ENCODE measurements at places on chromosomes 3 and 15.

- no peak for DNase-seq
Observed at GRCh38 chr3:178568155-178568731, 32.0 kb downstream of the KCNMB2 start.

DNA sequence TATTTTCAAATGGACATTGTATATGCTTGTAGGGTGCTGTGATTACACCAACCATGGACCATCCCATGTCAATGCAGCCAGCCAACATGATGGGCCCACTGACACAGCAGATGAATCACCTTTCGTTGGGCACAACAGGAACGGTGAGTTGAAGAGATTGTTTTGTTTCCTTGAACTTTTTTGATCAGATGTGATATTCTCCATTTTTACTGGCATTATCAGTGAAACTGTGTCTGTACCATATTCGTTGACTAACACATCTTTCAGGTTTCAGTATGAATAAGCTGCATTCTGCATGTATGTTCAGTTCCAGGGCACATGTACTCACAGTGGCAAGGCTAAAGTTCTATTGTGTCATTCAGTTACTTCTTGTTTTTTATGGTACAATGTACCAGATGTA is 655.2 kb downstream of the RBMS3 start:
- DNase-seq, result no peak

GRCh38 chr15:88262064-88262463 is 5.5 kb upstream of the NTRK3 start:
- no peak for DNase-seq

DNA sequence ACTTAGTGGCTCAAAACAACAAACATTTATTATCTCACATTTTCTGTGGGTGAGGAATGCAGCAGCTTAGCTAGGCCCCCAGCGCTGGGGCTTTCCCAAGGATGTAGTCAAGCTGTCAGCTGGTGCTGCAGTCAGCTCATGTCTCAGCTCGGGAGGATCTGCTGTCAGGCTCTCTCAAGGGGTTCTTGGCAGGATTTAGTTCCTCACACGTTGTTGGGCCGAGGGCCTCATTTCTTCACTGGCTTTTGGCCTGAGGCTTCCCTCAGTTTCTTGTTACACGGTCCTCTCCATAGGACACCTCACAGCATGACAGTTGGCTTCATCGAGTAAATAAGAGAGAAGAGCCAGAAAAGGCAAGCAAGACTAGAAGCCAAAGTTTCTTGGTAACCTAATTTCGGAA is 13.7 kb upstream of the U2SURP start:
- no peak for DNase-seq

DNA sequence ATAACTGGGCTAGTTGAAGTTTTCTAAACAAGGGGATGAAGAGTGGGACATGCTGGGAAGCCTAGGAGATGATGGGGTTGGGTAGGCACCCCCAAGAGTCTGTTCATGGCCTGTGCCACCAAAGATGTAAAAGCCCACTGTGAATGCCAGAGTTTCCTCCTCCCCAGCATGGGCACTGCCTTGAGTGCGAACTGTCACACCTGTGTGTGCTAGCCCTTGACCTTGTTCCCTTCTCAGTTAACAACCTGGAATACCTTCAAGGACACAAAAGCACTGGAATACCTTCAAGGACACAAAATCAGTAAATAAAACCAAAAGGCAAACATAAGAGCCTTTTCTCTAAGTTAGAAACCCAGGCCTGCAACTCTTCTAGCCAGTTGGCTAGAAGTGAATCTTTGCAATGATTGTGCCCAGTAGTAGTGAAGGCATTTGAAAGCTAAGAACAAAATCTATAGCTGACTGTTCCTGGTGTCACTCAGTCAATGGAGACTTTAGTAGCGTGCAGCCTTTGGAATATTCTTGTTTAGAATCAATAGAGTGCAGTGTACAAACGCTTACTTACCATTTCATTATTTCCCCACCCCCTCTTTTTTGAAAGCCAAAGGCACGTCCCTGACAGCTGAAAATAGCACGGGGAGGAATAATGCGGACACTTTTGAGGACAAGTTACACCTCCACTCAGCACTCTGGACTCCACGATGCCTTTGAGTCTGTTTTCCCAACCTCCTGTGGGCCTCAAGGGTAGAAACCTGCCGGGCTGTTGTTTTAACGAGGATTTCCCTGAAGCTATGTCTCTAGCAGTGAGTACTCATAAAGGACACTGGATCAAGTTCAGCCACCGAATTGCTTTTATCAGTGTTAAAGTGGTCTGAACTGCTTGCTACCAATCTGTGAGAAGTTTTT is 24.2 kb downstream of the PSMD6 start:
- no peak for DNase-seq

GRCh38 chr3:100264242-100264641 is 3.5 kb downstream of the TBC1D23 start:
- DNase-seq, result no peak

DNA sequence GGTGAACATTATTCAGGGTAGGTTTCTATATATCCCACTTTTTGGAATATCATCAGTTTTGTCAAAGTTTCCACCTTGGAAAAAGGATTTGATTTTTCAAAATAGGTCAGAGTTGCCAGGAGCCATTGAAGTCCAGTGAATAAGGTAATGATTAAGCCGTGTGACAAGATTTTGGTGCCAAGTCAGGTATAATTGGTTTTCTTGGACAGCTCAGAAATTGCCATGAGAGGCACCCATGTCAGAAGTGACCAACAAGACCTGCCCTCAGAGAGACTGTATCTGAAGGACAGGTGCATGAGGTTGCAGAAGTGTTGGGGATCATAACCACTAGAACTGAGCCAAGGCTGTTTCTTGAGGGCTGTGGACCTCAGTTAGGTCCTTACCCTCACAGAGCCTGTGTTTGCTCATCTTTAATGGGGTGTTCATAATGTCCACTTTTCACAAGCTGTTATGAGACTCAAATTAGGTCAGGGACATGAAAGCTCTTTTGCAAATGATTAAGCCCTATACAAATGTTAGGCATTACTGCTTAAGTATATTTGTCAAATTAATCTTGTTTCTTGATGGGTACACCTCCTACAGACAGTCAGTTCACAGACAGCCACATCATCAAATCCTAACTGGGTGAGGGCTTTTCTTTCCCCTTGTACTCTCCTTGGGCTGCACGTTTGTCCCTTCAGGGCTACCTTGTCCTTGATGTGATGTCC is 32.3 kb downstream of the CASR start:
- DNase-seq, result no peak

DNA sequence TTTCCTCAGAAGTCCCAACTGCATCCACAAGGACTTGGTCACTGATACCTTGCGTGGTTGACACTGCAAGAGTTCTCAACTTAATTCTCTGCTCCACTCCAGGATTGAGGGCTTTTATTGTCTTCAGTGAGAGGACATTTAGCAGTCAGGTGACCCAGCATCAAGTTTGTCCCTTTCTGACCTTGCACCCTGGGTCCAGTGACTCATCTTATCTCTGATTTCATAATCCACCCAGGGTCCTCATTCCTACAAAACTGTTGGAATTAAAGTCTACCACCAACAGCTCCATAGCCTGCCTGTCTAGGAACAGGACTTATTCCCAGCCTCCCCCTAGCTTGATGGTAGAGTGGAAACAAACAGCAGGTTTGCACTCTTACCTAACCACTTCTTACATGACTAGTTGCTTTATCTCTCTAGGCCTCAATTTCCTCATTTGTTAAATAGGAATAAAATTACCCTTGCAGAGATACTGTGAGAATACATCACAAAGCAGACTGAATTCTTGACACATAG is 151.3 kb upstream of the LPP start:
- DNase-seq, result no peak

DNA sequence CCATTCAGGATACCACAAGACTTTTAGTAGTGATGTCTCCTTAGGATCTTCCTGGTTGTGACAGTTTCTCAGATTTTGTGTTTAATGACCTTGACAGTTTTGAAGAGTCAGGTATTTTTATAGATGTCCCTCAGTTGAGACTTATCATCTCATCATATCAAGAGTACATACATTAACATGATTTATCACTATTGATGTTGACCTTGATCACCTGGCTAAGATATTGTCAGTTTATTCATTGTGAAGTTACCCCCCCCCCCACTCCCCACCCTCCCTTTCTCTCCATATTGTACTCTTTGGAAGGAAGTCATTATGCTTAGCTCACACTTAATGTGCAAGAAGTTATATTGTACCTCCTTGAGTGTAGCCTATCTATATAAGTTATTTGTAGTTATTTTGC is 42.9 kb downstream of the MGA start:
- DNase-seq, result no peak

GRCh38 chr15:64045774-64046420 is 388 bp downstream of the DAPK2 start:
- no peak for DNase-seq
